Articular chondrocyte of knee joint (primary cell): ENCODE measurements at places on chromosomes 1 and 21. TPM values are rescaled to one million over a fixed set of nuclear protein-coding genes. Genes with fewer than 3 reads are reported as not detected.

Gene TIE1
- 1.3 and 1.6 TPM in 2 replicates for total RNA-seq

Gene HSD11B1
- 3.3 and 4.2 TPM in 2 replicates for total RNA-seq

Gene SPATA17
- total RNA-seq: 1.4 and 3.8 TPM in 2 replicates

Gene HTR1D
- total RNA-seq: 0.11 TPM in 1 of 2 replicates, not detected in the other

Gene PTCH2
- total RNA-seq: 0.11 and 0.13 TPM in 2 replicates

Gene OR2L8
- total RNA-seq: not detected in 2 replicates

Gene SDF4
- 121 and 122 TPM in 2 replicates for total RNA-seq

Gene MNDA
- total RNA-seq: not detected in 2 replicates

Gene MSH4
- 0.13 and 4.3 TPM in 2 replicates for total RNA-seq

Gene KDF1
- total RNA-seq: not detected in 2 replicates

Gene HUNK
- total RNA-seq: 0.11 and 0.13 TPM in 2 replicates

Gene DCST1
- not detected in 2 replicates for total RNA-seq

Gene WDR64
- under 0.01 TPM in 1 of 2 replicates, not detected in the other for total RNA-seq

Gene CFAP141
- not detected in 2 replicates for total RNA-seq

Gene DPT
- total RNA-seq: 5.6 and 7.6 TPM in 2 replicates

Gene IL24
- not detected in 2 replicates for total RNA-seq

Gene SDC3
- 23.7 and 32.8 TPM in 2 replicates for total RNA-seq

Gene IQGAP3
- 17.2 and 19.9 TPM in 2 replicates for total RNA-seq

Gene FAM167B
- total RNA-seq: 1.8 and 3.0 TPM in 2 replicates

Gene TRIM17
- total RNA-seq: 0.13 TPM in 1 of 2 replicates, not detected in the other

Gene S100B
- total RNA-seq: 8.5 and 28.0 TPM in 2 replicates

Gene TTC39A
- total RNA-seq: 0.32 and 1.0 TPM in 2 replicates

Gene SLC2A5
- 0.22 and 0.91 TPM in 2 replicates for total RNA-seq

Gene NPPA
- not detected in 2 replicates for total RNA-seq
